ENCODE measurements at places on chromosomes 7 and 10.

GRCh38 chr7:4245135-4245865 lies 436.8 kb upstream of the FOXK1 start:
- DNase-seq = no peak

DNA sequence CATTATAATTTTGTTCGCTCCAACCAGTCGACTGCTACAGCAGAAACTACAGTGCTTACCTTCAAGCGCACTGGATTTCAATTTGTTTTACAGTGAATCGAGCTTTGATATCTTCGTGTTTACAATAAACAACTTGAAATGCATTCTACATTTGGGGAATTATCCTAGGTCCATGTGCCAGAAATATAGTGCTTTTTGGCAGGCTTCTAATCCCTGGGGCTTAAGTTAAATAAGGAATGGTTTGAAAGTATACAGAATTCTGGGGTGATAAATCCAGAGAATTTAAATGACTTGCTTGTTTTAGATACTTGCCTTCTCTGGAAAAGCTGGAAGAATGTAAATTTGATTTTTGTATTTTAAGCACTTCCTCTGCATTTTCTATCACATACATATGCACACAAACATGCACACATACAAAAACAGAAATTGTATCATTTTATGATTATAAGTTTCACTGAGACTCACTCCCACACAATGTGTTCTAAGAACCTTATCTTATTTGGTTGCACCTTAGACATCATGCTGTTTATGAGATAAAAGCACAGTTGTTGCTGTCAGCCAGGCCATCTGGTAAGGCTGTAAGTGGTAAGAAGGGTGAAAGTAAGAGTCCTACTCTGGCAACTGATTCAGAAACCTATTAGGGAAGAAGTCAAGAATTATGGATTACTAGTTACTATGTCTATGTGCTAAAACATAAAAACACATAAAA lies 347.2 kb upstream of the KCND2 start:
- peak; percentile 10 for DNase-seq

GRCh38 chr10:34403512-34403911 lies 411.6 kb downstream of the PARD3 start:
- no peak for DNase-seq

GRCh38 chr10:38118072-38118807 lies 24.1 kb downstream of the ZNF37A start:
- peak; percentile 28 for DNase-seq

- no peak for DNase-seq
Measured at GRCh38 chr10:76072384-76072783, 641.0 kb downstream of the LRMDA start.

GRCh38 chr10:109988212-109988596 lies 19.6 kb upstream of the ADD3 start:
- DNase-seq = no peak

DNA sequence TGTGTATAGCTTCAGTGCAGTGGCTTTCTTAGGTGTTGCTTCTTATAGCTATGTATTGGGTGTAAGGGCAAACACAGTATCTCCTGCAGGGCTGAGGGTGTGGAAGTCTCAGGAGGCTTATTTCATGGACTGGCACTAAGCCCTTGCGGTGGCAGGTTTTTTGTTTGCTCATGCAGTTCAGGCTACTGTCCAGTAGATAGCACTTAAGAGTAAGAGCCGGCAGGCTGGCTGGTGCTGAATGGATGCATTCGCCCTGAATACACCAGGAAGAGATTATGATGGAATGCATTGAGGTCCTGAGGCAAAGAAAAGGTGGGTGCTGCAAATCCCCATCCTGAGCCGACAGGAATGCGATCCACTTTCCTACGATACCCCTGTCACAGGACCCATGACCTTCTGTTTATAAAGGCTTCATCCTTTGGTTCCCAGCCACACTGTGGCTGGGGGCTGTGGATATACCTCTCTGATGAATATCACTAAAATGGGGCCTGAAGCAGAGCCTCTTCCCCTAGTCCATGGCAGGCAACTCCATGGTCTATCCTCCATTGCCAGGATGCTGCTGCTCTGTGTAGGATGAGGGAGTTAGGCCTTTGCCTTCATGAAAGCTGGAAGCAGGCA lies 44.9 kb downstream of the ANXA8 start:
- DNase-seq = peak; percentile 58

DNA sequence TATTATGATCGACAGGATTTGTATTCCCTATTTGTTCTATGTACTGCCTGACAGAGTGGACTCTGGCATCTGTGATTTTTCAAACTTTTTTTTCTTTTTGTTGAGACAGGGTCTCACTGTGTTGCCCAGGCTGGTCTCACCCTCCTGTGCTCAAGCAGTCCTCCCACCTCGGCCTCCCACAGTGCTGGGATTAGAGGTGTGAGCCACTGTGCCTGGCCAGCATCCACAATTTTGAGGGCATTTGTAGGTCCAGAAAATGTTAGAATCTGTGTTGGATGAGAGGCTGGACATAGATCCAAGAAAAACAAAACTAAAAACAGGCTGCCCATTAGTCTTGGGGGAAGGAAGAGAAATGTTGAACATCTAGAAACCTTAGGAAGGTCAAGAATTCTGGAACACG lies 34.3 kb downstream of the SGPL1 start:
- no peak for DNase-seq

- DNase-seq = peak; percentile 76
Measured at GRCh38 chr7:157136372-157136771, 2.4 kb upstream of the UBE3C start.

DNA sequence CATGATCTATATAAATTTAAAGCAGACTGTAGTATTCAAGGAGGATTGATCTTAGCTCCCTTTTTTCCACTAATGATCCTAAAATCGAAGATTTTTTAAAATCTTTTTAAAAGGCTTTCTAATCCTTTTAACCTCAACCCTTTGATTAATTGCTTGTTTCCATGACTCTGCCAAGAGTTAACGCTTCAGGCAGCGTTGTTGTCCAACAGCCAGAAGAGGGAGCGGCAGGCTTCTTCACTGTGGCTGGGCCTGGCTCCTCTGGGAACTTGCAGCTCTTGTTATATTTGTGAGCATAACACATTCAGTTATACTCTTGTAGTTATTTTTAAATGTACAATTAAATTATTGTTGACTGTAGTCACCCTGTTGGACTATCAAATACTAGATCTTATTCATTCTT lies 26.3 kb downstream of the CRCP start:
- DNase-seq = peak; percentile 65

DNA sequence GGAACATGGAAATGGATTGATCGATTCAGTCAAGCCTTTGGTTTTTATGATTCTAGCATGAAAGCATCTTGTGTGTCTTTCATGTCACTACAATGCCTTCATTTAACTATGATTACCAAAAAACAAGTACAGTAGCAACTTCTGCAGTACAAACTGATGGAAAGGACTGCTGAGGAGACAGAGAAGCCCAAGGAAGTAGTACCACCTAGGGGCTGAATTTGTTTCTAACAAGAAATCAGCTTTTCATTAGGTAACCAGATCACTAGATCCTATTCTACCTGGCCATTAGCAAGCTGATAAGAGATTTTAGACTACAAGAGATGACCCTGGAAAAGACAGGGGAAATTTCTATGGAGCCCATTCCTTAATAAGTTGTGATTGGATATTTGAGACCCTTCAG lies 3.2 kb upstream of the IFIT1 start:
- peak; percentile 74 for DNase-seq

GRCh38 chr10:35424680-35425285 lies 88.5 kb downstream of the CCNY start:
- no peak for DNase-seq

DNA sequence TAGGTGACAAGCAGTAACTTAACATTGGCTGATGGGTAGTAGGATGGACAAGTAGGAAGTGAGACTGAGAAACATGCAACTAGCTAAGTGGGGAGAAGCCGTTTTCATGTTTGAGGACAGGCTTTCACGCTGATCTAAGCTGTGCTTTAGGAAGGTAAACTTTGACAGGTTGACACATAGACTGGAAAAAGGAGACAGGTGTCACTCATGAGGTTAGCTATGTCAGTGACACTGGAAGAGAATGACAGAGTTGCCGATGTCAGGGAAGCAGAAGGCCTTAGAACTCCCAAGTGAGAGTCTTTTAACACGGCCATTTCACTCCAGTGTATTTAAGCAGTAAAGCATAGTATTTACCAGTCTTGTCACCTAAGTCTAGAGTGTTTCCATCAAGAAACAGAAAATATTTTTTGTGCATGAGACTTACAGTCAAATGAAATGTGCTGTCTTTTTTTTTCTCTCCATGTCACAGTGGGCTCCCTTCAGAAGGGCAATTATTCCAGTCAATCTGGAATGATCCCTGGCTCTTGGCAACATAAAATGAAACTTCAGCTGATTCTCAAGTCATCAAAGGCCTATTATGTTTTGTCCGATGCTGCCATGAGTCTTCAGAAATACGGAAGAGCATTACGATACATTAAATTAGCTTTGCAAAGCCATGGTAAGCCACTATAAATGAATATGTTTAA lies 20.6 kb downstream of the EDRF1 start:
- DNase-seq = no peak

DNA sequence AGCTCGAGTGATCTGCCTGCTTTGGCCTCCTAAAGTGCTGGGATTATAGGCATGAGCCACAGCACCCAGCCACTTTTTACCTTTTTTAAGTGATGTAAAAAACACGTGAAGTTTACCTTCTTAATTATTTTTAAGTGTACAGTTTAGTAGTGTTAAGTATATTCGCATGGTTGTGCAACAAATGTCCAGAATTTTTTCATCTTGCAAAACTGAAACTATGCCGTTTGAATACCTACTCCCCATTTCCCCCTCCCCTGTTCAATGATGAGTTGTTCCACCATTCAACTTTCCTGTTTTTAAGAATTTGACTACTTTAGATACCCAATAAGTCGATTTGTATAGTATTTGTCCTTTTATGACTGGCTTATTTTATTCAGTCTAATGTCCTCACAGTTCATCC lies 10.9 kb downstream of the NRBF2 start:
- DNase-seq = no peak

- DNase-seq = peak; percentile 35
Measured at GRCh38 chr7:113120647-113121046, 2.3 kb upstream of the SMIM30 start.

DNA sequence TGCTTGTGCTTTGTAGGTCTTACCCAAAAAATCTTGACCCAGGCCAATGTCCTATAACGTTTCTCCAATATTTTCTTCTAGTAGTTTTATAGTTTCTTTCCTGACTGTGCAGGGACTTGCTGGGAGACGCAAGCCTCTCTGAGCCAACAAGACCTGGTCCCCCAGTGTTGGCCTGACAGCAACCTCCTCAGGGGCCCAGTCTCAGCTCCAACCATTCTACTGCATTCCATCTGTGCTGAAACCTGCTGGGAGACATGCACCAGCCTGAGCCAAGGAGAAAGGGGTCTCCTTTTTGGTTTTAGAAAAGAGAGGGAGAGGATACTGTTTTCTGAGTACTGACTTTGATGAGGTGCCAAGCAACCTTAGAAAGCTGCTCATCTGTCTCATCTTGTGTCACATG lies 251.4 kb downstream of the PRKG1 start:
- DNase-seq = no peak

GRCh38 chr10:91381257-91381891 lies 28.8 kb upstream of the HECTD2 start:
- DNase-seq = peak; percentile 32

DNA sequence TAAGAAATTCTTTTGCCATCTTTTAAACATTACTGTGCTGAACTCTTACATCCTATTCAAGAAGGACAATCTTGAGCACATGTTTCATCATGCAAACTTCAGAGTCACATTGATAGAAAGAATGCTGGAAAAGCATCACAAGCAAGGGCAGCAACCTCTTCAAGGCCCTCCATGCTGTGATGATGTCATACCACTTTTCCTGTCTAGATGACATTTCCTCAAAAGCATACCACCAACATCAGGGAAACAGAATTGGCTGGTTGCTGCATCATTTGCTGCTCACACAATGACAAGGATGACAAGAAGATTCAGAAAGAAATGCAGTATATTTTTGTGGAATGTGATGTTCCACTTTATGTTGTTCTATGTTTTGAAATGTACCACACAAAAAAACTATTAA lies 37.6 kb downstream of the CYP2C8 start:
- DNase-seq = no peak

- no peak for DNase-seq
Measured at GRCh38 chr7:144049491-144049890, 743 bp downstream of the OR2A5 start.

- no peak for DNase-seq
Measured at GRCh38 chr7:38040831-38041230, 120.4 kb downstream of the EPDR1 start.

DNA sequence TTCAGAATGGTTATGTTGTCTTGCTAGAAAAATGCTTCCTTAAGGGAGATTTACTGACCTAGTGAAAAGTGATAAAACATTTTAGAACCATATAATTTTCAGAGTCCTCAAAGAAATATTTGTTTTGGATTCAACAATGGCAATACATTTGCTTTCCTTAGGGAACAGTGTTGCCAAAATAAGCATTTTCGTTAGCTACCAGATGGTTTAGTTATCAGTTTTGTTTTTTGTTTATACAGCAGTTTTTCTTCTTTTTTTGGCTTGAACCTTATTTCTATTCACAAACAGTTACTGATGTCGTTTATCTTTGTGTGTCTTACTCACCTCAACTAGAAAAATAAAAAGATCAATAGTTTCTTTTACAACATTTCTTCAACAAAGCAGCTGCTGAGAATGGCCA lies 48.6 kb downstream of the EXOC4 start:
- no peak for DNase-seq

- DNase-seq = peak; percentile 19
Measured at GRCh38 chr7:73341877-73342276, 13.9 kb downstream of the FKBP6 start.

DNA sequence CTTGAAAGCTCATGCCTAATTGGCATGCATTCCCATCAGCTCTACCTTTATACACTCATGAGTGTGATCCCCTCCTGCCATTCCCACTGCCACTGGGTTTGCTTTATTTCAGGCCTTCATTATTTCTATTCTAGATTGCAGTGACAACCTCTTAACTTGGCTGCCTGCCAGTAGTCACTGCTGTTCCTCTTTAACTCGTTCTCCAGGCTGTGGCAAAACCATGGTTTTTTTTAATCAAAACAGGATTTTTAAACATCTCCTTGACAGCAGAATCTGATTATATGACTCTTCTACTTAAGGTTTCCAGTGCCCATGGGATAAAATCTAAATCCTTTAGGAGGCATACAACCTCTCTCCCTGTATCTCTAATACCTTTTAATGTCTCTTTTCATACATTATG lies 223.7 kb upstream of the PCDH15 start:
- peak; percentile 53 for DNase-seq

DNA sequence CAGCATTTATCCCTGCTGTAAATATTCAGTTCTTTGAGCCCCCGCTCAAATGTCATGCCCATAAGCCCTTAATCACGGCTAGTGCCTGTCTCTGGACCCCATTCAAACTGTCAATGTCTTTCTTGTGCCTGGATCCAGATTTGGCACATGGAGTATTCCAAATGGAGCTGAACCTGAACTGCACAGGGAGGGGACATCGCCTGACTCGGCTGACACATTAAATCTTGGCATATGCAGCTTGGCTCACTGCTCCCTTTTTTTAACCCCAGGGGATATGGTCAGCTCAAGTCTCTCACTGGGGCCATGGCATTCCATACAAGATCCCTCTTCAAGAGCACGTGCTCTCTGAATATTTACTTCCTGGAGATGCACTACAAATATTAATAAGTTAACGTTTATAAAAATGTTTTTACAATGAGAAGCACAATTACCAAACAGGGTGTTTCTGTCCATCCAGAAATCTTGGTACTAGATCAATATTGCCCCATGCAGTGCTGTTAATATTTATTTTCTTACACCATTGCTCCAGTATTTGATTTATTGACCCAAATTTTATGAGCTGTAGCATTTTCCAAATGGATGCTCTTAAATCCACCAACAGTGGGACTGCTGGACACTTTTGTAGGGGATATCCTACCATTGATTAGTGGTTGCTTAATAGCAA lies 57.4 kb downstream of the FGFR2 start:
- no peak for DNase-seq

Data from hematopoietic multipotent progenitor cell treated with erythropoietin and hydrocortisone succinate and interleukin-3 and kit ligand, for 4 days (in vitro differentiated cells).